Stimulated activated CD8-positive, alpha-beta memory T cell treated with anti-CD3 and anti-CD28 coated beads, Interleukin-15, amount 100 ng/mL, for 24 hours (primary cell): ENCODE measurements at places on chromosomes 16 and 17.
A peak's percentile ranks its signal among the peaks of the same experiment; 100 is the strongest.

GRCh38 chr16:8032406-8032805, 557.9 kb downstream of the TMEM114 start:
- no peak for DNase-seq

DNA sequence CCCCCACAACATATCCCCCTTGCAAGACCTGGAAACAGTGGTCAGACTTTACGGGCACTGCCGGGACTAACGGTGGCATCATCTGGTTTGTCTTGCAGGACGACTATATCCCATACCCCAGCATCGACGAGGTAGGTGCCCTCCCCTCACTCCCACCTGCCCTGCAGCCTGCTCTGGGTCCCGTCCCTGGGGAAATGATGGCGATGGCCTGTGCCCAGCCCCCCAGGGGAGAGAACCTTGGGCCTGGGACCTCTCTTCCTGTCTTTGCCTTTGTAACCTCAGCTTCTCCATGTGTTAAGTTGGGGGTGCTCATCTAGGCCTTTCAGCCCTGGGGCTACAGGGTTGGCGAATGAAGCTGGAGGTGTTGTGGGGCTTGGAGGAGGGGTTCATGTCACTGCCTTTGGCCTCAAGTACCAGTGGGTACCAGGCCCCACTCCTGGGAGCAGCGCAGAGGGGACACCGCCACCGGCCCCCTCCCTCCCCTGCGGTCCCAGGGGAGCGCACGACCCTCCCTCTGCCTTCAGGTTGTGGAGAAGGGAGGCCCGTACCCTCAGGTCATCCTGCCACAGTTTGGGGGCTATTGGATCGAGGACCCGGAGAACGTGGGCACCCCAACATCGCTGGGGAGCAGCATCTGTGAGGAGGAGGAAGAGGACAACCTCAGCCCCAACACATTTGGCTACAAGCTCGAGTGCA, 99.9 kb downstream of the OR1D5 start:
- no peak for DNase-seq

GRCh38 chr17:58447039-58447975, 30.0 kb upstream of the RNF43 start:
- peak; percentile 8 for DNase-seq

GRCh38 chr16:12542818-12543699, 260.6 kb downstream of the CPPED1 start:
- DNase-seq: no peak

GRCh38 chr16:62752854-62753253, 716.6 kb upstream of the CDH8 start:
- no peak for DNase-seq

DNA sequence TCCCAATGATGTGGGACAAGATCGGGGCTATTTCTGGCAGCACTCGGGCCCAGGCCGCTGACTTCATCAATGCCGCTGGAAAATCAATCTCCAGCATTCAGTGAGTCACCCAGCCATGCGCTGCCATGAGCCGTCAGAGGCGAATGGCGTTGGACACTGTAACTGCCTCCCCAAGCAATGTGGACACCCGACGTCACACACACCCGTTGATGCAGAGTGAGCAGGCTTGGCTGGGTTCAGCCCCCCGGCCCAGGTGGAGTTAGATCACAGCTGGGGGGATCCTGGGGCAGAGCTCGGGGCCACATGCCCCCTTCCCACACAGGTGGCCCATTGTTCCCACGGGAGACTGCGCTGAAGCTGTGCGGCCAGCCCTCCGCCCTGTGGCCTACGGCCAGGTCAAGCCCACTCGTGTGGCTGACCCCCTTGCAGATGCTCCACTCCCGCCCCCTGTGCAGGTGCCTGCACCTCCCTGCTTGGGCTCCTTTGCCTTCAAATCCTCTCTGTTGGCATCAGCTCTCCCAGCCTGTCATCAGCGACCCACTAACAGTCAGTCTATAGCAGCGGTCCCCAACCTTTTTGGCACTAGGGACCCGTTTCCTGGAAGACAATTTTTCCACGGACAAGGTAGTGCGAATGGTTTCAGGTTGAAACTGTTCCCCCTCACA, 89.9 kb downstream of the TBC1D16 start:
- no peak for DNase-seq

GRCh38 chr16:57999366-57999970, 1.0 kb downstream of the ZNF319 start:
- no peak for DNase-seq

DNA sequence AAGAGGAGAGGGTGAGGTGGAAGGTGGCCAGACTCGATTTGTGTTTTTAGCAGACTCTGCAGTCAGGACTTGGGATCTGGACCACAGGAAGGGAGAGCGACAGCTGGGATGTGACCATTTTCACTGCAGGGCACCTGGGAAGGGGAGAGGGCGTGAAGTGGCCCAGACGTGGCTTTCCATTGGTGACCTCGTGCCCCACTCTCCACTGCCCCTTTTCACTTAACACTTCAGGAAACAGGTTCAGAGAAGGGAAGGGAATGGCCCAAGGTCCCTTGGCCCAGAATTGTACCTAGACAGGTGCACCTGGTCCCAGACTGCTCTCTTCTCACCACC, 22.9 kb upstream of the MPRIP start:
- DNase-seq: no peak
